ENCODE measurements at places on chromosomes 1 and 21.

DNA sequence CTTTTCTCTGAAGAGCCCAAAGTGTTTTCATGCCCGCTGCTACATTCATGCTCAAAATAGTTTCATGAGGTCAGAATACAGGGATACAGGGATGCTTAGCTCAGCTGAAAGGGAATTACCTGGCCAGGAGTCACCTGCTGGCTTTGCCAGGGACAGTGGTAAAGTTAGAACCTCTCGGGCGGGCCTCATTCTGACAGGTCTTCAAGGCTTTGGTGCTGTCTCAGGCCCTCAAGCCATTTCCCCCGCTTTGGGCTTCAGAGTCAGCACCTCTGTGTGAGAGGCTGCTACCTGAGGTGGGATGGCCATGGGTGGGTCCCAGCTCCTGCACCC, 5.5 kb downstream of the RASSF5 start:
- H3K36me3 ChIP-seq, result no peaks in the 10 kb centered on the region
- DNase-seq, result no peak
- H3K27ac ChIP-seq, result no peak overlapping the region
- peaks cover 23% of the 10 kb centered on the region for H3K4me1 ChIP-seq
- no peak overlapping the region for H3K4me3 ChIP-seq
- peaks cover 37% of the 10 kb centered on the region for H3K27me3 ChIP-seq

DNA sequence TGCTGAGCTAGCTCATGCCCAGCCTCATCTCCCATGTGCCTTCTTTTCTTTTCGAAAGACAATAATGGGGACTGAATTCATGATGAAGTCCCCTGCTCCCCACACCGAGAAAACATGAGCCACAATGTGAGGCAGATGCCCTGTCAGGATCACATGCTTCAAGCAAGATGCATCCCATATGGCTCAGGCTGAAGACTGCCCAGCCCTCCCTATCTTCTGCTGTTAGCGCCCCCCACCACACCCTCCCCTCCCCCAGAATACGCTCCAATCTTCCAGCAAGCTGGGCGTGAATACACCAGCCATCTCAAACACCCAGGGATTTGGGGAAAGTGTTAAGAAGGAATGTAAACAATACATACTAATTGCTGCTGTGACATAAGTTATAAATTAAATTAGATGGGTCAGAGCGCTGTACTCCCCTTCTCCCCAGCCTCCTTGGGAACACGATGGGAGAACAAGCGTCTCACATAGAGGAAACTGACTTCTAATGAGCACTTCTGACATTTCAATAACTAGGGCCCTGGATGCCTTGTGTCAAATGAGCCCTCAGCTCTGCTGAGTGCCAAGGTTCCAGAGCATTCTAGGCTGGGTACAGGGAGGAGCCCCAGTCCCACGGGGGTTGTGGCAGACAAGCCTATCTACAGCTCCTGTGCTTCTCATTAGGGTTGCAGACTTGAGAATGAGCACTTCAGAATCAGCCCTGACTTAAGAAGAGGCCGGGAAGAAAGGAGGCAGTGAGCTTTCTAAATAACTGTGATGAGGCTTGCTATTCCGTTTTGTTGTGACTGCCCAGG, 55.6 kb downstream of the TNR start:
- no peaks in the 10 kb centered on the region for H3K36me3 ChIP-seq
- no peaks in the 10 kb centered on the region for H3K4me1 ChIP-seq
- no peak overlapping the region for H3K4me3 ChIP-seq

DNA sequence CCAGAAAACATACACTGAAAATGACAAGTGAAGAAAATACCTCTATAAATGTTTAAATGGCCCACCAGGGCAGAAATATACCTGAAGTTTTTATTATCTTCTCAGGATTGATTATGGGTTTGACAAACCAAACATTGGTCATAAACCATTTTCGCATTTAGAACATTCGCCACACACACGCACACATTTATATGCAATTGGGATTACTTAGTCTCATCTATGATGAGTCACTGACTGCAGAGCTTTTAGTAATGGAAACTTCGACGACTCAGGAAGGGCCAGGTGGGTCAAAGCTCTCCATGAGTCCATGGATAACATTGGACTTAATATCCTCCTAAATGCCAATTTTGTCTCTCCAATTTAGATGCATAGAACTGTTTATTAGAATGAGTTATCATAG, 16.9 kb downstream of the NRDC start:
- no peaks in the 10 kb centered on the region for H3K27me3 ChIP-seq
- H3K4me1 ChIP-seq, result peaks cover 27% of the 10 kb centered on the region
- peaks cover 11% of the 10 kb centered on the region for H3K36me3 ChIP-seq
- DNase-seq, result no peak

GRCh38 chr1:239025223-239025622, 361.1 kb upstream of the CHRM3 start:
- no peak overlapping the region for H3K4me3 ChIP-seq
- no peaks in the 10 kb centered on the region for H3K4me1 ChIP-seq

DNA sequence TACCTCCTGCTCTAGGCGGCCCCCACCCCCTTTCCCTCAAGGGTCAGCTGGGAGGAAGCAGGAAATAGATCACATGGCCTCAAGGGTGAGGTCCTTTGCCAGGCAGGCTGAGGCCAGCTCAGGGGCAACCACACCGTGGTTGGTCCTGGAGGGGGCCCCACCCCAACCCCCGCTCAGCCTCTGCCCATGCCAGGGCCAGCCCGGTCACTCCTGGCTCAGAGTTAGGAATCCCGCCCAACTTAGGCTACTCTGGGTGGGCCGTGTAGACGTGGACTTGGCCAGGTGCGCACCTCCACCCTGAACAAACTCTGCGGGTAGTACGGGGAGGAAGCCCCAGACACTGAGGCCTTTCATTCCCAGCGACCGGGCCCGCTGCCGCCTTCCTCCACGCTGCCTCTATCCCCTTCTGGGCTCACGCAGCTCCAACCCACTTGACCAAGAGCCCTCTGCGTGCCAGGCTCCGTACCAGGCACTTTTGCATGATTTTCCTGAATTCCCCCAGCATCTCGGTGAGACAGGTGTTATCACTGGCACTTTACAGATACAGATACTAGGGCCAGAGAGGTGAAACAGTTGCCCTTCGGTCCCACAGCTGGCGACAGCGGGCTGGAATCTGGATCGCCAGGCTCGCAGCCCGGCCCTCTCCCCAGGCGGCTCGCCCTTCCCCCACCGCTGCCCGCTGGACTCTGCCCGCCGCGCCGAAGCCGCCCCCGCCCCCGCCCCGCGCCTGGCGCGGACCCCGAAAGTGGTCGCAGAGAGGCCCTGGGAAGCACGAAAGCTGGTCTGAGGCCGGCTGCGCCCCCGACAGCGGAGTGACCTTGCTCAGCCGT, 769 bp downstream of the GALE start:
- H3K27me3 ChIP-seq, result no peaks in the 10 kb centered on the region
- H3K36me3 ChIP-seq, result peaks cover 9% of the 10 kb centered on the region
- peak overlapping the region; percentile 91 for H3K27ac ChIP-seq
- peaks cover 20% of the 10 kb centered on the region for H3K4me1 ChIP-seq

- no peak overlapping the region for H3K4me3 ChIP-seq
- no peak overlapping the region for H3K27ac ChIP-seq
- no peak for DNase-seq
- peaks cover 12% of the 10 kb centered on the region for H3K4me1 ChIP-seq
- H3K27me3 ChIP-seq, result no peaks in the 10 kb centered on the region
These were observed 18.1 kb downstream of the MAP3K7CL start for GRCh38 chr21:29148530-29148929.

DNA sequence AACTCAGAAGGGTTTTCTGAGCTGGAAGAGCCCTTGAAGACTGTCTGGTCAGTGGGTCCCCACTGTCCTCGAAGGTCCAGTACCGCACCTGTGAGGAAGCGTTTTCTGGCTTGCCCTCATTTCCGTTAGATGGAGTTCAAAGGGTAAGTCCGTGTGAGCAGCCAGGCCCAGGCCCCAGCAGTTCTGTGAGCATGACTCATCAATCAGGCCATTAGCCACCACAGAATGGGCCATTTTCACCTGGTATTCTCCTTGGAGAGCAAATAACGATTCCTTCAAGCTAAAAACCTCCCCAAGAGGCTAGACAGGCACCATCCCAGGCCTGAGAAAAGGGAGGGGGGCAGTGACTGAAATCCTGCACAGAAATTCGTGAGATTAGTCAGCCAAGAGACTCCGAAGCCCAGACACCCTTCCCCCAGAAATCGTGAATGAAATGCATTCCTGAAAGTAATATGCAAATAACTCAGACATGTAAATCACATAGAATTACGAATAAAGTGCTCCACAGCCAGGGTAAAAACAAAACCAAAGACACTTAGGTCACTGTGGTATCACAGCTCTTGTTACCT, 66.0 kb downstream of the BCAR3 start:
- H3K27me3 ChIP-seq, result peaks cover 5% of the 10 kb centered on the region
- H3K36me3 ChIP-seq, result no peaks in the 10 kb centered on the region
- no peak overlapping the region for H3K4me3 ChIP-seq
- peaks cover 27% of the 10 kb centered on the region for H3K4me1 ChIP-seq
- peak overlapping the region; percentile 88 for H3K27ac ChIP-seq

DNA sequence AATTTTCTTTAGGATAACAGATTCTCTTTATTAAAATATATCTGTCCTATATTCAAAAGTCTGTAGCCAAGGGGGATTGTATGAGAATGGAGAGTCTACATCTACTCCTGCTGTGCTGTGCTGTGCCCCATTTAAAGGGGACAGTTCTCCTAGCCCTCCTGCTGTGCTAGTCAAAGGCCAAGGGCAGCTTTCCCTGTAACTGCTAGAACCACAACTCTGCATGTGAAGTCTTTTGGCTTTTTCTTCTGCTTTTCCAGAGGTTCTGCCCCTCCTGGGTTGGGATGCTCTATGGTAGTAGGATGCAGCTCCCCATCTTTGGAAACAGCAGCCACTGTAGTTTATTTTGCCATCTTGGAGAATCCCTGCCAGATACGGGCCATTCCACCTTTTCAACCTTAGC, 197.5 kb upstream of the JUN start:
- peaks cover 7% of the 10 kb centered on the region for H3K4me1 ChIP-seq
- no peak overlapping the region for H3K4me3 ChIP-seq
- H3K27me3 ChIP-seq, result no peaks in the 10 kb centered on the region
- no peaks in the 10 kb centered on the region for H3K36me3 ChIP-seq

All from activated naive CD8-positive, alpha-beta T cell treated with anti-CD3 and anti-CD28 coated beads, Interleukin-2, amount 50 U/mL, for 24 hours (primary cell).